Fibroblast of skin of left quadriceps (primary cell): ENCODE measurements at places on chromosomes 4 and X.

- DNase-seq = no peak
Observed at GRCh38 chrX:78326401-78326800, 1.0 kb downstream of the CYSLTR1 start.

DNA sequence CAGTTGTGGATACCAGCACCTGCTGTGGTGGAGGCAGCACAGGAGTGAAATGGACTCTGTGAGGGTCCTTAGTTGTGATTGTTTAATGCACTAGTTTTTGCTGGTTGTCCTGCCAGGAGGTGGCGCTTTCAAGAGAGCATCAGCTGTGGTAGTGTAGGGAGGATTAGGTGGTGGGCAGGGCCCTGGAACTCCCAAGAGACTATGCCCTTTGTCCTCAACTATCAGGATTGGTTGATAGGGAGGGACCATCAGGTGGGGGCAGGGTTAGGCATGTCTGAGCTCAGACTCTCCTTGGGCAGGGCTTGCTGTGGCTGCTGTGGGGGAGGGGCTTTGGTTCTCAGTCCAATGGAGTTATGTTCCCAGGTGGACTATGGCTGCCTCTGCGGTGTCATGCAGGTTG lies 121.9 kb downstream of the RRAGB start:
- no peak for DNase-seq

- DNase-seq = no peak
Observed at GRCh38 chrX:133254666-133255065, 36.5 kb upstream of the TFDP3 start.

GRCh38 chrX:7515681-7516413 lies 327.1 kb upstream of the VCX start:
- DNase-seq = no peak
